COR-L47 (cell line): ENCODE measurements at places on chromosomes 12 and 14.

DNA sequence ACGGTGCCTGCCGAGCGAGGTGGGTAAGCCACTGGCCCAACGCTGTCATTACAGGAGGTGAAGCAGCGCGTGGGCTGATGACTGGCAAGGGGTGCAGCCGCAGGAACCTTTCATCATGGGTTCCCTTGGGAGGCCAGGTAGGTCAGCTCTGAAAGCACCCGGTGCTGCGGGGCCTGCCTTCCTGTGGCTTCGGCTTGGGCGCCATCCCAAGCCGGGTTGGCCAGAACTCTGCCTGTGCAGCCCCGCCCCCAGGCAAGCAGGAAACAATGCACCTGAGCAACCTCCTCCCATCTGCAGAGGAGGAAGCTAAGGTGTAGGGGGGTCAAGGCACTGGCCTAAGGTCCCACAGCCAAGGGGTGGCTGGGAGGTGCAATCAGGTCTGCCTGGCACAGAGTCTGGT is 20.0 kb upstream of the HHIPL1 start:
- no peak for DNase-seq

- DNase-seq: no peak
Observed at GRCh38 chr12:45212064-45212463, 3.8 kb upstream of the ANO6 start.

DNA sequence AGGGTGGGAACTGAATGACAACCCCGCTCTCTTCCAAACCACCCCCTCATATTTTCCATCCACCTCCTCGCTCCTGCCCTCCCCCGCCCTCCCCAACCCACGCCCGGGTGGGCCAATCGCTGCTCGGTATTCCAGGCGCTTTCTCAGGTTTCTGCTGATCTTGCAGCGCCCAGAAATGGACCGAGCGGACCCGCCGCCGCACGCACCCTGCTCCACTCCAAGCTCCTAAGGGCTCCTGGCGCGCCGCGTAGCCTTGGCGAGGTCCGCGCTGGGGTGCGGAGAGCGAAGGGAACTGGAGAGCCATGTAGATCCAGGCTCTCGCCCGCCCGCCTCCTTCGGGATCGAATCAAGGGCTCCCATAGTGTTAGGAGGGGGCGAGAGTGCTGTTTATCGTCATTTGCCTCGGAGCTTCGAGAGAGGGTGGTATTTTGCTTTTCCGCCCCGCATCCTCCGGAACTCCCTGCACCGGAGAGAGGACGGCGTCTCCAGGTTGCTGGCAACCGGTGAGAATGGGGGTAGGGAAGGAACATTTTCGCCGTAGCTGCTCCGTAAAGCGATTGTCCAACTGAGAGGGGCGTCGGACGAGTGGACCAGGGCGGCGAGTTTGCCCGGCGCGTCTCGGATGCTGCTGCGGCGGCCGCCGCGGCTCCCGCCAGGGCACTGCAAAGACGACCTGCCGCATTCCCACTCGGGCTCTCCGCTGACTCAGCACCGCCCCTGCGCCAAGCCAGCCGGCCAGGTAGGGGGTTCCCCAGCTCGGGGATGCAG is at the start of gene KCNA1:
TSS of gene KCNA1 (plus strand) at position 172 of the 768 bp plus-strand sequence. CDS start 1,474 bp downstream, outside the sequence.
- no peak for DNase-seq

- no peak for DNase-seq
Observed at GRCh38 chr14:86003998-86004397, 474.1 kb downstream of the FLRT2 start.

DNA sequence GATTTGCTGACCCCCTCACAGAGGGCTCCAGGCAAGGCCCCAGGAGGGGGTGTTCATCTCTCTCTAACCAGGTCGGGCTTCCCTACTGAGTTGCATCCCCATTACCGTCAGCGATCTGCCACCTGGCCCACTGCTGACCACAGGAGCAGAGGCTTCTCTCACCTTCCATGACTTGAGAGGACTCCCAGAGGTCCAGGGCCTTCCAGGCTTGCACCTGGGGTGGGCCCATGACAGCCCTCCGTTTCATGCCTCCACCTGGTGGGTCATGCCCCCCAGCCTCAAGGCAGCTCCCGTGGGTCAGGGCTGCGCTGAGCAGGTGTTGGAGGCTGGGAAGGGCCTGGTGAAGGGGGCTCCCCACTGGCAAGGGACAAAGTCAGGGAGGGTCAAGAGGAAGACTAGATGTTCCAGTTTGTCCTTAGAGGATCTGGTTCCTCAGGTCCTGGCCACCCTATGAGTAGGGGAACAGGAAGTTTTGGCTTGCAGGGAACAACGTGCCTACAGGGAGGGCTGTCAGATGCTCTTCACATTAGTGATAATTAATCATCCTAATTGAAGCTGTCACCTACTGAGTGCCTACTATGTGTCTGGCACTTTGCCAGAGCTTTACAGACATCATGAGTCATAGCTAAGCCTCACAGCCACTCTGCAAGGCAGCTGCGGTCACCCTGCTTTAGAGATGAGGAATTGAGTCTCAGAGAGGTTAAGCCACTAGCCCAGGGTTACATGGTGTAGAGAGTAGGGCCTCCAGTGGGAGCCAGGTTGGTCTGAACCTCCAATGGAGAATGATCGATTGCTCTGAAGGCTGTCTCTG is 13.8 kb downstream of the NFKBIA start:
- peak; percentile 9 for DNase-seq

DNA sequence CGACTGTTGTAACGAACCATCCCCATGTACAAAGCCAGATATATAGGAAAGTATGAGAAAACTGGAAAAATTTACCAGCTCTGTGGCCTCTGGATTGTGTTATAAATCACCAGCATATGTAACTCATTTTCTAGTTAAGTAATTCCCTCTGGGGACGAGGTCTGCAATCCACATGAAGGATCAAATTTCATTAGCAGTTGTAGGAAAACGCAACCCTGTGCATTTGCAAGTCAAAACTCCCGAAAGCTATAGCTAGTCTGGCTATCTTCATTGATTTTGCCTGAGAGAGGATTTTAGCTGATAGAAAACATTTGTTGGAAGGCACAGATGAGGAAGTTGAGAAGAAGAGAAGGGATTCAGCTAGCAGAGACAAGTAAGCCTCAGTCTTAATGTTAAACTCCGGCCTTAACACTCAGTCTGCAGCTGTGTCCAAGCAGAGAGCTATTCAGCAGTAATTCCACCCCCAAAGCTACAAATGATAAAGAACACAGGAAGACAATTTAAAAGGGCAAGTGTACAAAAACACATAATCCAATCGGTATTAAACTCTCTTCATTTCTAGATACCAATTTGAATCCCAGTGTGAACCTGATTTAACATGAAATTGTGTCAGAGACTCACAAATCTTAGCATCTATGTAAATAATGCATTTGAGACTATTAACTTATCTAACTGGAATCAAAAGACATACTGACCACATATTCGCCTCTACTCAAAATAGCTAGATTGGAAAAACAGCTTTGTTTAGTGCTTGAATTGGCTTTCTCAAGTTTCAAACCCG is 54.2 kb upstream of the CERS5 start:
- DNase-seq: no peak

- no peak for DNase-seq
Observed at GRCh38 chr12:46944771-46945170, 119.0 kb upstream of the SLC38A4 start.

- no peak for DNase-seq
Observed at GRCh38 chr12:113416091-113416754, 6.0 kb upstream of the SDSL start.

DNA sequence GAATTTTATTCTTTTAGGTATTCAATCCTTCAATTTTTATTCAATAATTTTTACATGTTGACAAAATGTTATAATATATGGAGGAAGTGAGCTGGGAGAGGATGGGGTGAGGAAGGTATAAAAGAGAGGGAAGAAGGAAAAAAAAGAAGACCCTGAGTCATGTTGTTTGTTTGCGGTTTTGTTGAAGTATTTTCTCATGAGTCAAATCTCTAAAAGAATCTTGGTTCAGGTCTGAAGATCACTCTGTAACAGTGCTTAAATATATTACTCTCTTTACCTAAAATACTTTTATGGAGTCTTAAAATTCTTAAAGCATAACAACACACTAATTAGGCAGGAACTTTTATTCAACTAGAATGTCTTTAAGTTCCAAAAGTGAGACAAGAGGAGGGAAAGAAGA is 489.6 kb upstream of the GARIN6 start:
- no peak for DNase-seq

DNA sequence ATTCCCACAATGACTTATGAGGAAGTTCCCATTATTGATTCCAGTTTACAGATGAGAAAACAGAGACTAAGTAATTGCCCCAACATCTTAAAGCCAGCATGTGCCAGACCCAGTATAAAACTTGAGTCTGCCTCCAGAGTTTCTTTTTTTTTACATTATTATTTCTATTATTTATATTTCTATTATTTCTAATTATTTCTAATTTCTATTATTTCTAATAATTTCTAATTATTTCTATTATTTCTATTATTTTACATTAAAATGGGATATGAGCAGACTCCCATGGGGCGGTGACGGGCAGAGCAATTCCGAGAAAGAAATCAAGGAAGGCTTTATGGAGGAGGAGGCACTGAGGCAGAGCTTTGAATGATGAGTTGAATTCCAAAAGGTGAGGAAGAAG is 54.4 kb upstream of the BDKRB2 start:
- DNase-seq: no peak

GRCh38 chr12:84911271-84912197 is 1.1 kb downstream of the SLC6A15 start:
- DNase-seq: peak; percentile 68

GRCh38 chr12:5013266-5013730 is 30.4 kb upstream of the KCNA5 start:
- no peak for DNase-seq

DNA sequence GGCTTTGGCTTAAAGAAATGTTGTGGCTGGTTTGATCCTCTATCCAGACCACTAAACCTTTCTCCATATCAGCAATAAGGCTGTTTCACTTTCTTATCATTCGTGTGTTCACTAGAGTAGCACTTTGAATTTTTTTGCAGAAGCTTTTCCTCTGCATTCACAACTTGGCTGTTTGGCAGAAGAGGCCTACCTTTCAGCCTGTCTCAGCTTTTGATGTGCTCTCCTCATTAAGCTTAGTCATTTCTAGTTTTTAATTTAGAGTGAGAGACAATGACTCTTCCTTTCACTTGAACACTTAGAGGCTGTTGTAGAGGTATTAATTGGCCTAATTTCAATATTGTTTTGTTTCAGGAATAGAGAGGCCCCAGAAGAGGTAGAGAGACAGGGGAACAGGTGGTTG is 13.8 kb downstream of the KCNMB4 start:
- no peak for DNase-seq

DNA sequence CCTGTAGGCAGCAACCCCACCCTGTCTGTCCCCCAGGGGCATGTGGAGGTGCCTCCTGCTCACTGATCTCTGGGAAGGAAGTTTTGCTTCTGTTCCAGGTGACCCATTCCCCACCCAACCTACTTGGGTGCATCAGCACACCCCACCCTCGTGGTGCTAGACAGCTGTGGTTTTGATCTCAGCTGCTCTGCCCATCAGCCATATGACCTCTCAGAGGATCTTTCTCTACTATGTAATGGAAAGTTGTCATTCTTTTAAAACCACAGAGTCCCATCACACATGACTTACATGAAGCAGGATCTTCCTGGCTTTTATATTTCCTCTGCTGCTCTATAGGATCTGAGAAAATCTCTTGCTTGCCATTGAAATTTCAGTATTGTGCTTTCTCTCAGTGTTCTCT is 13.5 kb upstream of the KRT82 start:
- no peak for DNase-seq

GRCh38 chr12:66352197-66352596 is 49.9 kb downstream of the HELB start:
- no peak for DNase-seq

DNA sequence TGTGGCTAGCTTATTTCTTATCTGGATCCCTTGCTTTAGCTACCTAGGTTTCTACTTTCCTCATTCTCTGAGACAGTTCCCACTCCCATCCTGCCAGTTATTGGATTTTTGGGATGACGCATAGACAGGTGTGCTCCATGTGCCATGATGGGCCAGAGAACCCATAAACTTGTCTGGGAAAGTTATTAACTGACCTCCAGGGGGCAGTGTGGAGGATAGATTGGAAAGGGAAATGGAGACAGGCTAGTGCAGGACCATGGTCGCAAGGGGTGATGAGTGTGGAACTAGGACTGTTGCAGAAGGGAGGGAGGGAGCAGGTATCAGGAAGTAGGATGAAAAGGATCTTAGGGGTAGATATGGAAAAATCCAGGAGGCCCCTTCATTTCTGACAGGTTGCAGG is 80.3 kb downstream of the ESRRB start:
- DNase-seq: peak; percentile 10

DNA sequence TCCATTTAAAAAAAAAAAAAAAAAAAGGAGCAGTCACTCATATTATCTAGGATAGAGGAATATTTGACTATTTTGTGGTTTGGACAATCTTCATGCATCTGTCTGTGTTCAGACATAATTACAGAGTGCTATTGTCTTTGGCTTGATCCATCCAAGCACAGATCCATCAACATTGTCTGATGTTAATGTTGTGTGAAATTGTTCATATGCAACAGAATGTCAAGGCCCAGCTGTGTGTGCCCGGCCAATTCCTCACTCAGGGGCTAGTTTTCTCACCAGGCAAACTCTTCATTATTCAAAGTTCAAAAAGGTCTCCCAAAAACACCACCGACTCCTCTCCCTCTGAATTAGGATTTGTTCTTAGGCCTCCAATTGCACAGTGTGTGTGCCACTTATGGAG is 324.9 kb upstream of the TMTC1 start:
- no peak for DNase-seq

- DNase-seq: no peak
Observed at GRCh38 chr12:68468036-68468435, 135.9 kb upstream of the MDM1 start.

GRCh38 chr14:68440820-68441219 is 352.0 kb downstream of the ZFP36L1 start:
- DNase-seq: no peak

- DNase-seq: no peak
Observed at GRCh38 chr14:30179381-30180130, 251.9 kb upstream of the PRKD1 start.

GRCh38 chr12:6928703-6929407 is 1.1 kb downstream of the ATN1 start:
- DNase-seq: no peak

GRCh38 chr12:131950182-131950913 is 606 bp downstream of the EP400 start:
- DNase-seq: no peak

DNA sequence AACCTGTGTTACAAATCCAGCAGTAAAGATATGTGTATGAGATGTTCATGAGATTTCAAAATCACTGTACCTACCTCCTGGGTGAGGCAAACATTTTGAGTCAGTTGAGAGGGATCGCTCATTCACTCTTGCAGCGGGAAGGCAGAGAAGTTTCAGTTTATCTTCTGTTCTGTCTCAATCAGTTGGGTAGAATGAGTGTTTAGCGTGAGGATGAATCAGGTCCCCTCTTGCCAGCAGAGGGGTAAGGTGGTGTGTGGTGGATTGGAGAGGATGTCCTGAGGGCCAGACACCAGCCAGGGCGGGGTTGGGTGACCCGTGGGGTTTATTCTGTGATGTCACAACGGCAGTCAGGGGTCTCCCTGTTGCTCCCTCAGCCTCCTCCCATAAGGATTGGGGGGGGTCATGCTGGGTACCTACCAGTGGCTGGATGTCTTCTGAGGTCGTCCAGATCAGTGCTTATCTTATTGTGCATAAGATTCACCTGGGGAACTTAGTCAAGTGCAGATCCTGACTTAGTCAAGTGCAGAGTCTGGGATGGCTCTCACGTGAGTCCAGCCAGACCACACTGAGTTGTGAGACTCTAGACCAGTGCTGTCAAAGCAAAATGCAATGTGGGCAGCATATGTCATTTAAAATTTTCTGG is at the start of gene GSG1:
TSS of gene GSG1 (minus strand) at position 277 of the 643 bp plus-strand sequence. CDS start at position 122, 155 bp downstream.
- no peak for DNase-seq

- no peak for DNase-seq
Observed at GRCh38 chr12:50215033-50215432, 47.9 kb upstream of the CERS5 start.
